WERI-Rb-1 (cell line): ENCODE measurements at places on chromosomes 16 and 17.

- peak; percentile 96 for DNase-seq
These were observed 1.6 kb upstream of the PPP1R9B start for GRCh38 chr17:50151937-50152547.

GRCh38 chr17:11578998-11579397, 19.3 kb upstream of the DNAH9 start:
- DNase-seq = no peak

DNA sequence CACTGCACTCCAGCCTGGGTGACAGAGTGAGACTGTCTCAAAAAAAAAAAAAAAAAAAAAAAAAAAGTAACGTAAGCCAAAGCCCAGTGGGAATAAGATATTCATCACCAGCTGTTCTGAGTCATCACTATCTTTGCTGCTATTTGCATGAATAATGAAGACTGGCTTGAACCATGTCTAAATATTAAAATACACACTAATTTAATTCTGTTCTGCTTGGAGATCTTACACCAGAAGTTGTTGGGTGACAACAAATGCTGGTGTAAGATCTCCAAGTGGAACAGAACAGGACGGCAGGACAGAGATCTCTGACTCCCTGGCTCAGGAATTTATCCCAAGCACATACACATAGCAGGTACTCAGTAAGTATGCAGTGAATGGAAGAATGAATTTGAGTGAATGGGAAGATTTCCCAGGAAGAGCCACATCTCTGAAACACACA, 19.6 kb downstream of the DNAH17 start:
- no peak for DNase-seq

DNA sequence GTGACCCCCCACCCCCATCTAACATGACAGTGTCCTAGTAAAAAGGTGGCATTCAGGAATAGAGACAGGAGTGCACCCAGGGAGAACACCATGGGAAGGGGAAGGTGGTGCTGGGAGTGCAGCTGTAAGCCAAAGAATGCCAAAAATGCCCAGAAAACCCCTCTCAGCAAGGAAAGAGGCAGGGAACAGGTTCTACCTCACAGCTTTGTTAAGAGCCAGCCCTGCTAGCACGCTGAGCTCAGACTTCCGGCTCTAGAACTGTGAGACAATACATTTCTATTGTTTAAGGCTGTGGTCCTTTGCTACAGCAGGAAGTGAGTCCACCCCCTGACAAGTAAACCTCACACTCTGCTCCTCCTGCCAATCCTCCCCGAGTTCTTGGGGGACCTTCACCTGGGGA, 302.4 kb upstream of the N4BP1 start:
- DNase-seq = no peak

- DNase-seq = no peak
These were observed 7.8 kb upstream of the CD79B start for GRCh38 chr17:63939884-63940283.

- no peak for DNase-seq
These were observed 6.0 kb downstream of the MPG start for GRCh38 chr16:83781-84615.

DNA sequence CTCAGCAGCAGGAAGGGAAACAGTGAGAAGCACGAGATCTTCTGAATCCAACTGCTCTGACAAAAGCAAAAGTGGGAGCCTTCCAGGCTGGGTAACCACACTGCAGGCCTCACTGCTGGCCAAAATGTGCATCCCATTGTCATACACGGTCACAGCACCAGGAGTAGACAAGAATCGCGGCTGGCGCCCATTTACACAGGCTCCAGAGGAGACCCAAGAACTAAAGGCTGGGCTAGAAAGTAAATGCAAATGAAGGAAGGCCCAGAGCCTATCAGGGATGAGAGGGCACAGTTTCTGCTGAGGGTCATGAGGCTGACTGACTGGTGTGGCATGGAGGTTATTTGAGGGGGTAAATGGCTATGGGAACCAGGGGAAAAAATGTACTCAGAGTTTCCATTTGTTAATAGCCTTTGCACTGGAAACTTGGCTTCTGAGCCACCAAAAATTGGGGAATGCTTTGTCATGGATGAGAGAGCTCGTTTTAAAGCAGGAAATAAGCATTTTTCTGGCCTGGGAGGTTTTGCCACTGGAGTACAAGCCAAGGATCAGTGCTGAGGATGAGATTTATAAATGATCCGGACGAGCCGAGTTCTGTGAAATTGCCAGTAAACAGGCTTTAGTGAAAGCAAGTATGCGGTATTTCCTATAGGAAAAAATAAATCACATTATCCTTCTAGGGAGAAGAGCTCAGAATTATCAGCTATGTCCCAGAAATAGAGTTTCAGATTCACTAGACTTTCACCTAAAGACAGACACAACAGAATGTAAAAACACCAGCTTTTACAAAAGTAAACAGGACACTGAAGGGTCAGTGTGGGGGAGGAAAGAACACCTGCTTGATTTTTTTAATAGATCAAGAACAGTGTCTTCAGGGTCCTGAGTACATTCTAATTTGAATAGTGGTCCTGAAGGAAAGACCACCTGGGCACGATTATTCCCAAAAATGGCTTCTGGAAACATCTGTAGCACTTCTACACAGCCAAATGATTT, 66.9 kb upstream of the GSG1L start:
- no peak for DNase-seq

DNA sequence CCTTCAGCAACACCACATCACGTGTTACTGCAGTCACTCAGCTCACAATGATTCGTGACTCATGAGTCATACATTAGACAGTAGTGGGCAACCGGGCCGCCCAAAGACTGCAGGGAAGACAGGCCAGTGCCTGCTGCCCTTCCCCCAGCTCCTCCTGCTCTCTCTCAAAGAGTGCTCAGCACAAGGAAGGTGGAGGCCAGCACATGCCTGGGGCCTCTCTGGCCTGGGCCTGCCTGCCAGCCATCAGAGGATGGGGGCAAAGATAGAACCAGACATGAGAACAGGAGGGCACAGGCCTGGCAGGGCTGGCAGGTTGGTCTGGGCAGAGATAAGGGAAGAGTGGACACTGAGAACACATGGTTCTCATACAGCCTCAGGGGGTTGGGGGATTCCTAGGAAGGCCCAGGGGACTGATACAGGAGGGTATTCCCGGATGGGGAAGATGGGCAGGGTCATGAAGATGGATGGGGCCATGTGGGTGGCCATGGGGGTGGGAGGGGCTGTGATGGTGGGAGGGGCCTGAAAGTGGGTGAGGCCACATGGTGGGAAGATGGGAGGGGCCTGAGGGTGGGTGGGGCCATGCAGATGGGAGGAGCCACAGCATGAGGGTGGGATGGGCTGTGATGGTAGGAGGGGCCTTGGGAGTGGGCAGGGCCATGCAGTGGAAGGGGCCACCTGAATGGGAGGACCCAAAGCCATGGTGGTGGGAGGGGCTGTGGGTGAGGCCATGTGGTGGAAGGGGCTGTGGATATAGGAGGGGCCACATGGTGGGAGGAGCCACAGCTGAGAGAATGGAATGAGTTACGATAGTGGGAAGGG, 29.0 kb downstream of the KATNB1 start:
- peak; percentile 56 for DNase-seq

- DNase-seq = no peak
These were observed 5.3 kb downstream of the PRR15L start for GRCh38 chr17:47952171-47953021.

GRCh38 chr17:4560421-4560820, at the start of gene GGT6:
Gene GGT6 (minus strand): TSS chr17:4560577. CDS start chr17:4560521, 56 bp downstream.
- DNase-seq = no peak
